ENCODE measurements at places on chromosomes 12 and 14.

- DNase-seq, result no peak
These were observed 237.6 kb downstream of the ATXN7L3B start for GRCh38 chr12:74775276-74775675.

DNA sequence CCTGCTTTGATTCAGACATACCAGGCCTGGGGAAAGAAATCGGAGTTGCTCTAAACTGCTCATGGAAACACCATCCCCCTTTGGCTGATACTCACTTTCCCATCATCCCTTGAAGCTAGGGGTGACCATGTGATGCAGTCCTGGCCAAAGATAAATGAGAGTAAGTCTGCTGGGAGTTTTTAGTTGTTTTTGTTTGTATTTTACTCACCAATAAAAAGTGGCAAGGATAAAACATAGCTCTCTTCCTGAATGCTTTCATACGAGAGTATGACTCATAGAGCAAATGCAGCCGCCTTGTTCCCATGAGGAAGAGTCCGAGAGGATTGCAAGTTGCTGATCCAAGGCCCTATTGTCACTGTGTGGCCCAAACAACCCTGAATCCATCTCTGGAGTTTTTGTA, 126.4 kb upstream of the TMEM132C start:
- no peak for DNase-seq

DNA sequence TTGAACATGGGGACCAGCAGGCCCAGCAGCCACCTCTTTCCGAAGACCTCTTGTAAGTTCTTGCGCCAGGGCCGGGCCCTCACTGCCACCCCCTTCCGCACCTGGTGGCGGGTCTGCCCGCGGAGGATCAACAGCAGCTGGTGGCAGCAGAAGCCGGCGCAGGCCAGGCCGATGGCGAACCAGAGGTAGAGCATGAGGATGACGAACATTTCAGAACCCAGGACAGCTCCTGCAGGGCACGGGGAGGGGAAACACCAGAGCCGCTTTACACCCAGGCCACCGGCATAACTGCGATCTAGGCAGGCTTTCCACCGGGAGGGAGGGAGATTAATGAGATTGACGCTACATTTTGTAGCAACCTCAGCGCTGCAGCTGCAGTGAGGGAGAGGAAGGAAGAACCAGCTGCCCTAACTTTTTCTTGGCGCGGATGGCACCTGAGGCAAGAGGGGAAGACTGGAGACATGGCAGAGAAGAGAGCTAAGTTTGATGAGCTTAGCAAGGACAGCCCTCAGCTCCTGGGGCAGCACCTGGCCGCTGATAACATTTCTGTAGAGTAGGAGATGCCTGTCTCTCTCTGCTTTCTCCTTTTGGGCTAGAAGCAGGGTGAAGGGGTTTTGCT, 7.8 kb downstream of the ZDHHC22 start:
- DNase-seq, result no peak

DNA sequence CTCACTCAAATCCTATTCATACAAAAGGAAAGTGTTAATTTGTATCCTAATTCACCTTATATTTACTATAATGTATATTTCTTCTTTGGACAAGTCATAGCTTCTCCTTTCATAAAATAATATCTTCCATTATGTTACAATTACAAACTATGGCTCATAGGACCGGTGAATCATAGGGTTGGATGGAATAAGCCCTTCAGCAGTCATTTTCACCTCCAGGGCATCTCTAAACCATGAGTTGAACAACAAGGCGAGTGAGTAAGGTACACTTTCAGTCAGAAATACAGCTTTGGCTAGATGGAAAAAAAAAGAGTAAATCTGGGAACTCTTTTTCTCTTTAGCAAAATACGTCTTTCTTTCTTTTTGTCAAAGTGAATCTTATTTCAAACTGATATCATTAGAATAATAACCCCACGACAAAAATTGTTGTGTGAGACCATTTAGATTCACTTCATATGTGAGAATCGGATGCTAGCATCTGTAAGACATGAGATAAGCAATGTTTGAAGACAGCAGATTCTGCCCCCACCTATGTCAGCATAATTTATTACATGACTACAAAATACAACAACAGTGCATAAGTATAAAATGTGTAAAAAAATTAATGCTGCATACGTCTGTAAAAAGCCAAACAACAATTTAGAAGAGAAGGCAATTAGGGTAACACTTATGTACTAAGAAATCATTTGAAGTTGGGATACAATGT, 184.4 kb upstream of the SLC38A2 start:
- no peak for DNase-seq

DNA sequence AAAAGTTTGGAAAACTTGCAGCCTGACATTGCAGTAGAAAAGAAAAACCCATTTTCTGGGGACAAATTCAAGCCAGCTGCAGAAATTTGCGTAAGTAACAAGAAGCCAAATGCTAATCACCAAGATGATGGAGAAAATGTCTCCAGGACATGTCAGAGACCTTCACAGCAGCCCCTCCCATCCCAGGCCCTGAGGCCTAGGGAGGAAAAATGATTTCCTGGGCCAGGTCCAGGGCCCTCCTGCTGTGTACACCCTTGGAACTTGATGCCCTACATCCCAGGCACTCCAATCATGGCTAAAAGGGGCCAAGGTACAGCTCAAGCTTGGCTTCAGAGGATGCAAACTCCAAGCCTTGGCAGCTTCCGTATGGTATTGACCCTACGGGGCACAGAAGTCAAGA, 14.5 kb downstream of the IAPP start:
- DNase-seq, result no peak

- DNase-seq, result peak; percentile 37
These were observed 582 bp downstream of the SGPP1 start for GRCh38 chr14:63727231-63727735.

DNA sequence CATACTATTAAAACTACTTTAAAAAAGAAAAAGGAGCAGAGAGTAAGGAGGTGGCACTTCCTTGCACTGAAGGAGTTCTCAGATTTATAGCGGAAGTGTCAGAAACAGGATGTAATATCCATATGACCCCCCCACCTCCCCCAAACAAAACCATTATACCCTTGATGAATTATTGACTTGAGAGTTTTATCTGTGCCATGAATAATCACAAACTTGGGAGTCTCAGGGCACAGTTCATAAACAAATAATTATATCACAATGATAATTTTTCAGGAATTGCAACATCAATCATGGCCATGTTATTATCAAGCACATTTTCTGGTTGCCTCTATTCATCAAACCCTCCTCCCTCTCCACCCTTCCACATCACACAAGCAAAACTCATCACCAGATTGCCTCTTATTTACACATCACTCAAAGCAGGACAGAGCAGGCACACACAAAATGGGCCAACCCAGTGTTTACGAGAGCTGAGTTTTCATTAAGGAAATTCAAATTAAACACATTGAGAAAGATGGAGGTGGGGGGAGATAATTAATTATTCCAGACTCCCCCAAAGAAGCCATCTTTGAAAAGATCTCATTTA, 141.4 kb downstream of the EGLN3 start:
- no peak for DNase-seq

GRCh38 chr14:52179141-52179790, 88.2 kb upstream of the PTGDR start:
- no peak for DNase-seq

DNA sequence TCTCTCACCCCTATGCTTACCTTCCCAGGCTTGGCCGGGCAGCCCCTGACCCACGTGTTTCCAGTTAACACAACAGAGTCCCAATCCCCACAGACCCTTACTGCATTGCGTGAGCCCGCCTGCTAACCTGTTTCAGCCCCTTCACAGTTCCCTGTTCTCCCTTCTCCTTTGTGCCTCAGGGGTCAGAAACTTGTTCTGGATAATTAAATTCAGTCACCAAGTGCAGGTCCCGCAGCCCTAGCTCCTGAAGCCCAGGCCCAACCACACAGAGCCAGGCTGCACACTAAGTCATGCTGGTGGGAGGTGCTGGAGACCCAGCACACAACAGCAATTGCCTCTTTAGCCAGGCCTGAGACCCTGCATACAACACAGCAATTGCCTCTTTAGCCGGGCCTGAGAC, 9.6 kb downstream of the ISM2 start:
- DNase-seq, result no peak

GRCh38 chr14:29282169-29282568, 515.6 kb downstream of the FOXG1 start:
- no peak for DNase-seq

DNA sequence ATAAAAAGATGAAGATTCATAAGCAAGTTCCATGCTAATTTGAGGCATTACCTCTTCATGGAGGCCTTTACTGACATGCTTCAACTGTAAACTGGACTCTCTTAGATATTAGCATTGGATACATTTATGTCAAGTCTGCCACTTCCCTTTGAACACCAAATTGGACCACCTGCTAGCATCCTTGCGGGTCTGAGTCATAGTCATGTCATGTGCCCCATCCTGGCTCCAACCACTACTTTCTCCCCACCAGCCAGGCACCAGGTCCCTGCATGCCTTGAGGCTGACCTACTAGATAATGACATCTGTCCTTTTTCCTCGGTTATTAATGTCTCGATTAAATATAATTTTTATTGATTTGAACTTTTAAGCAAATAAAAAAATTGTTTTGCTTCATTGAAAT, 32.9 kb upstream of the EEA1 start:
- no peak for DNase-seq

GRCh38 chr12:67676624-67677023, 28.1 kb downstream of the DYRK2 start:
- DNase-seq, result no peak

DNA sequence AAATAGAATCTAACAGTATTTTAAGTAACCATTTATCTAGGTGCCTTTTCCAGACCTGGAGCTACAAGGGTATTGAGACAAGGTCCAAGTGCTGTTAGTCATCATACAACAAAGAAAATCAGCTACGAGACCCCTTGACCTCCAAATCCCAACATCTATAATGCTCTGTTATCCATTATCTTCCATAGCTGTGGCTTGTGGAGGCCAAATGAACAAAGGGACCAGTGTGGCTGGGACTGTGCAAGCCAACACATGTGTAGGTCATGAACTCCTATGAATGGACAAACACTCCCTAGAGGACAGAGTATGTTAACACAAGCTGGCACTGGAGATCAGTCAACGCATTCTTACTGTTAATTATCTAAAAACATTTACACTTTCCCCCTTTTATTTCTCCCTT, 374.5 kb downstream of the EMP1 start:
- no peak for DNase-seq

DNA sequence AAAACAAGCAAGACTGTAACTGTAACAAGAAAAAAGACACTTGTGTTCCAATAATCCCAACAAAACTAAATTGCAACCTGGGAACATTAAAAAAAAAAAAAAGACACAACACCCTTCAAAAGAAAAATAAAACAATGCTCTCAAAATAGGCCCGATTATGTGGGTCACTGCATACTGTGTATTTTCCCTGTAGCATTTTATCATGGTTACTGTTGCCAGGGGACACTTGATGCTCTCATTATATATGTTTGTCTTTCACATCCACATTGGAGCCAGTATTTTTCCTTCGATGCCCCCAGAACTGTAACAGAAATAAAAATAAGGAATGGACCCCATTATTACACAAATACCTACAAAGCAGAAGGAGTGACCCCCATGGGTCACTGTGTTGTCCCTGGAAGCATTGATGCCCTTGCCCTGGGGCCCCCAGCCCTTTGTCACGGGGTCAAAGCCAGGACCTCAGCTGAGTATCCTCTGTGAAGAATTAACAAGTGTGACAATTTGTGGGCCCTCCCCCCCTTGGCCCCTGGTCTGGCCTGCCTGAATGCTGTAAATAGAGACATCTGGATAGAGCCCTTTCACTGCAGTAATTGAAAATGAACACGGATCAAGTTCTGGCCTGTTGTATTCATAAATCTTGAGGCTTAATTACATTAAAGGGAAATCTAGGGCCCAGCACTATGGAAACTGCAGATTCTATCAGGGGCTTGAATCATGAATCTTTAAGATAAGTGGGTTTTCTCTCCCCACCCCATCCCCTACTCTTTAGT, 72.8 kb downstream of the C12orf42 start:
- peak; percentile 59 for DNase-seq

- DNase-seq, result no peak
These were observed 313.6 kb downstream of the ZFP36L1 start for GRCh38 chr14:68479247-68479646.

GRCh38 chr14:105472486-105472991, 2.1 kb upstream of the CRIP2 start:
- DNase-seq, result peak; percentile 82

- peak; percentile 99 for DNase-seq
These were observed 84.8 kb downstream of the NRXN3 start for GRCh38 chr14:78254911-78255461.

GRCh38 chr14:73146111-73146510, 9.8 kb downstream of the PSEN1 start:
- DNase-seq, result no peak

- DNase-seq, result no peak
These were observed 397.3 kb downstream of the MED13L start for GRCh38 chr12:115880238-115880637.

DNA sequence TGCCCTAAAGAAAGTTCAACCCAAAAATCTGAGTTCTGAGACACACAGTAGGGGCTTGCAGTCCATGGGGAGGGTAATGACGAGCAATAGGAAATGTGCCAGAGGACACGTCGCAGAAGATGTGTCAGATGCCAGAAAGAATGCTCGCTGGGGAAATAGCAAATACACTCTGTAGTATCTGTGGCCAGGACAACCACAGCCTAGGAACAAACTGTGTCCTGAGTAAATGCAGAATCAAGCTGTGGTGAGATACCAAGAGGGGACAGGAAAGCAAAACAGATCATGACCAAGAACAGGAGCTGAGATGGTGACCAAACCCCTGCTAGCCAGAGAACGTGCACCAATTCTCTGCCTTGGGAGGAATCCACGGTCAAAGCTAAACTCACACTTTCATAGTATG, 9.1 kb downstream of the CRACR2A start:
- DNase-seq, result no peak
